ENCODE measurements at places on chromosomes 5 and 9. TPM values are rescaled to one million over a fixed set of nuclear protein-coding genes. Genes with fewer than 3 reads are reported as not detected.

Gene RASGEF1C
- total RNA-seq, result not detected

Gene YTHDC2
- total RNA-seq, result 26.0 TPM

Gene MVB12B
- total RNA-seq, result 0.49 TPM

Gene PTGER4
- 53.0 TPM for total RNA-seq

Gene GARIN3
- 0.19 TPM for total RNA-seq

Gene TXNDC8
- not detected for total RNA-seq

Gene ZNF346
- 32.1 TPM for total RNA-seq

Gene ANKRD55
- total RNA-seq, result 1.0 TPM

Gene TAF11L5
- total RNA-seq, result not detected

Gene PCDHB5
- total RNA-seq, result not detected

DNA sequence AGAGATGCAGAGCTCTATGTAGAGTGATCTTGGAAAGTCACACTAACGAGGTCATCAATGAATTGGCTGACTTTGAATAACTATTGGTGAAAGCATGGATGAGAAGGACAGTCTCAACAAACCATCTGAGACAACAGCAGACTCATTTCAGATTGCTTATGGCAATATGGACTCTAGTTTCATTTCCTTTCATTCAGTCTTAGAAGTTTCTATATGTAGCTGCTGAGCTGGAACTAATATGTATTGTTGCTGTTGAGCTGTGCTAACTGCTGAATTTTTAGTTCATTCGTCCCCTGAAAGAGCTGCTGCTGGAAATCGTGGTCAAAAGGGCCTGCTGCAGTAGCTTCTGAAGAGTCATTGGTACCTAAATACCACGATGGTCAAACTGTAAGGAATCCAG is 31.3 kb downstream of the TNFSF15 start:
- peaks cover 5% of the 10 kb centered on the region for H3K27me3 ChIP-seq
- no peak for DNase-seq
- H3K4me1 ChIP-seq, result peaks cover 30% of the 10 kb centered on the region
- H3K27ac ChIP-seq, result peak overlapping the region; percentile 2
- peak overlapping the region; percentile 9 for H3K4me3 ChIP-seq

DNA sequence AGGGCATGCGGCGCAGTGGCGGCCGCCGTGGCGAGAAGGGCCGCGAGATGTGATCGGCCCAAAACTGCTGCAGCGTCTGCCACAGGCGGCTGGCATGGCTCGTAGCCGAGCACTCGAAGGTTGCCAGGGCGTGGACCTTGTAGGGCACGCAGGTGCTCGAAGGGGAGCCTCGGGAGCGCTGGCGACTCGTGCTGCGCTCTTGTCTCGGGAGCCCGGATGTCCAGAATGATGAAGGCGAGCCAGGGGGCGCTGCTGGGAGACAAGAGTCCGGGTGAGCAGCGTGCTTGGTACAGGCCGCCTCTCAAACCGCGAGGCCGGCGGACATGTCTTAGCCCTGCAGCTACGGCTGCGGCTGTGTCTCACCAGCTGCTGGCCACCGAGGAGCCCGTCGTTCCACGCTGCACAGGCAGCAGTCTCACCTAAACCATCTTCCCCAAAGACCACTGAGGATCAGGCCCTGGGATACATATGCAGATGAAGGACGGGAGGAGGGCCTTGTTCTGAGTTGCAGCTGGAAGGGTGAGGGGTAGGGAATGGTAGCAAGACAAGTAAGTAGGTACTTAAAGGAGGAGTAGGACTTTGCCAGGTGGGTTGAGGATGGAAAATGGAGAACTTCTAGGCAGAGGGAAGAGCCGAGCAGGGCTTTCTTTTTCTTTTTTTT is 1.7 kb downstream of the CBY3 start:
- peak; percentile 91 for DNase-seq
- peak overlapping the region; percentile 99 for H3K27ac ChIP-seq
- peak overlapping the region; percentile 100 for H3K4me3 ChIP-seq
- H3K27me3 ChIP-seq, result no peaks in the 10 kb centered on the region
- H3K4me1 ChIP-seq, result peaks cover 31% of the 10 kb centered on the region

GRCh38 chr5:2000591-2000990 is 117.9 kb upstream of the IRX4 start:
- H3K27ac ChIP-seq, result no peak overlapping the region
- no peaks in the 10 kb centered on the region for H3K36me3 ChIP-seq
- no peaks in the 10 kb centered on the region for H3K27me3 ChIP-seq
- H3K4me1 ChIP-seq, result no peaks in the 10 kb centered on the region
- no peak for DNase-seq
- H3K4me3 ChIP-seq, result no peak overlapping the region

GRCh38 chr5:91885291-91886265 is 502.5 kb upstream of the ARRDC3 start:
- H3K4me1 ChIP-seq, result no peaks in the 10 kb centered on the region
- H3K4me3 ChIP-seq, result no peak overlapping the region
- no peak for DNase-seq
- no peak overlapping the region for H3K27ac ChIP-seq

DNA sequence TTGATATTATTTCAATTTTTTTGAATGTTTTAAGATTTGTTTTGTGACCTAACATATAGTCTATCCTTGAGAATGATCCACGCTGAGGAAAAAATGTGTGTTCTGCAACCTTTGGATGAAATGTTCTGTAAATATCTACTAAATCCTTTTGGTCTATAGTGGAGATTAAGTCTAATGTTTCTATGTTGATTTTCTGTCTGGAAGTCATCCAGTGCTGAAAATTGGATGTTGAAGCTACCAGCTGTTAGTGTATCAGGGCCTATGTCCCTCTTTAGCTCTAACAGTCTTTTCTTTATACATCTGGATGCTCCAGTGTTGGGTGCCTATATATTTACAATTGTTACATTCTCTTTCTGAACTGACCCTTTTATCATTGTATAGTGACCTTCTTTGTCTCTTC is 422.3 kb downstream of the TMEM232 start:
- H3K4me1 ChIP-seq, result no peaks in the 10 kb centered on the region
- H3K27me3 ChIP-seq, result no peaks in the 10 kb centered on the region
- DNase-seq, result no peak
- H3K27ac ChIP-seq, result no peak overlapping the region

DNA sequence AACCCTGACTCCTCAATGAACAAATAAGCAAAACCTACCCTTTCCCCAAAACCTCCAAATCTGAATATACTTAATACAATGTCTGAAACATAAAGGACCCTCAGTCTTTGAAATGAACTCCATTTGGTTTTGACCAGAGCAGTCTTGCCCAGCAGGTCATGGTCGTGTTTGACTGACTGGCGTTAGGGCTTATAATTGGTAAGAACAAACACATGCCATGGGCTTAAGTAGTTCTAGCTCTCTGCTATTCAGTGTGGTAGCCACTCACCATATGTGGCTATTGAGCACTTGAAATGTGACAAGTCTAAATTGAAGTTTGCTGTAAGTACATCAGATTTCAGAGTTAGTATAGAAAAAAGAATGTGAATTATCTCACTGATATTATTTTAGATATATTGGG is 42.1 kb downstream of the LRRTM2 start:
- peaks cover 2% of the 10 kb centered on the region for H3K27me3 ChIP-seq
- DNase-seq, result no peak
- peaks cover 12% of the 10 kb centered on the region for H3K4me1 ChIP-seq
- H3K36me3 ChIP-seq, result peaks cover 9% of the 10 kb centered on the region

GRCh38 chr9:81877047-81877446 is 51.2 kb upstream of the SPATA31D4 start:
- no peak overlapping the region for H3K4me3 ChIP-seq
- no peaks in the 10 kb centered on the region for H3K4me1 ChIP-seq
- H3K36me3 ChIP-seq, result no peaks in the 10 kb centered on the region
- DNase-seq, result no peak

GRCh38 chr5:14871214-14872069 is at the start of gene ANKH:
Gene ANKH (minus strand): TSS chr5:14871778. CDS start chr5:14871447, 331 bp downstream.
- peak within 1 kb of the TSS; percentile 91 for H3K27ac ChIP-seq
- DNase-seq, result peak; percentile 95
- H3K4me3 ChIP-seq, result peak within 1 kb of the TSS; percentile 88
- H3K4me1 ChIP-seq, result peaks cover 26% of the 10 kb centered on the region

GRCh38 chr9:26263478-26263877 is 585.2 kb upstream of the TUSC1 start:
- no peaks in the 10 kb centered on the region for H3K27me3 ChIP-seq
- no peak for DNase-seq
- no peaks in the 10 kb centered on the region for H3K36me3 ChIP-seq
- H3K27ac ChIP-seq, result no peak overlapping the region
- H3K4me1 ChIP-seq, result no peaks in the 10 kb centered on the region

DNA sequence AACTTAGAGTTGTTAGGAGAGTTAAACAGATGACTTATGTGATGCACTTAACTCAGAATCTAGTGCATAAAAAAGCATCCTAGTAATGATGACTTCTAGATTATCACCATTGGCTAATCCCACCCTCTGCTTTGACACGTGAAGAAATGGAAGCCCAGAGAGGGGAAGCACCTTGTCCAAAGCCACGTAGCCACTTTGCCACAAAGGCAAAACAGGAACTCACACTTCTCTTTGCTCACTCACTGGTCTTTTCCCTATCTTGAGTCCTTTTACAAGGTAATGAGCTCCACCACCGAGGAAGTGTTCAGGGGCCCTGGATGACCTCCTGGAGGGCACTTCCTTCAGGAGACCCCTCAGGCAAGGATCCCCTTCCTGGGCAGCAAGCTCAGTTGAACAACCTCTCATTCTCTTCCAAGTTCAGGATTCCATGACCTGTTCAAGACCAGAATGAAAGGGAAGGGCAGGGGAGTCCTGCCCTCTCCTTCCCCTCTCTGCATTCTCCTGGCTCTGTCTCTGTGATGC is 89.7 kb downstream of the HRH2 start:
- DNase-seq, result no peak
- no peak overlapping the region for H3K4me3 ChIP-seq
- peaks cover 16% of the 10 kb centered on the region for H3K27me3 ChIP-seq

GRCh38 chr5:83512061-83512745 is 40.7 kb downstream of the VCAN start:
- DNase-seq, result no peak
- peaks cover 4% of the 10 kb centered on the region for H3K27me3 ChIP-seq
- no peak overlapping the region for H3K4me3 ChIP-seq
- H3K27ac ChIP-seq, result no peak overlapping the region

DNA sequence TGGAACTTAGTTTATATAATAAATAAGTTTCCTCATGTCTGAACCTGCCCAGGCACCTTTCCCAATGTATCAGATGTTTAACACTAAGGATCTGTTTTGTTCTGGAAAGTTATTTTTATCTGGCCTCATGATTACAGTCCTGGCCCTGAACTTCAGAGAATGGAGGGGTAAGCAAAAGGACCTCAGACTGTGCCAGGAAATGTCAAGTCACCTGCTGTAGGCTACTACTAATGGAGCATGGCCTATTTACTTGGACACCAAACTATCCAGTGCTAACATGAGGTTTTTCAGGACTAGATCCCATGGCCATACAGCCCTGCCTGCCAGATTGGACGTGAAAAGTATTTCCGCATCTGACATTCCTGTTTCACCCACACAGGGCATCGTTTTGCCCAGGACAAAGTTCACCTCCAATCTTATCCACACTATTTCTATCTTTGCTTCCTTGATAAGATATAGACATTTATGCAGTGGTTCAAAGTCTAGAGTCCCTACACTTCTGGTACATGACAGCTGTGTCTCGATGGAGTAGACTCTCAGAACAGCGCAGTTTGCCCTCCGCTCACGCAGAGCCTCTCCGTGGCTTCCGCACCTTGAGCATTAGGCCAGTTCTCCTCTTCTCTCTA is at the start of gene BTNL8:
TSS of gene BTNL8 (plus strand) at position 539 of the 626 bp plus-strand sequence. CDS start 152 bp downstream, outside the sequence.
- DNase-seq, result no peak
- no peak within 1 kb of the TSS for H3K27ac ChIP-seq
- no peaks in the 10 kb centered on the region for H3K36me3 ChIP-seq

GRCh38 chr5:170479484-170479883 is 24.3 kb upstream of the KCNIP1 start:
- H3K27me3 ChIP-seq, result peaks cover 23% of the 10 kb centered on the region
- H3K4me1 ChIP-seq, result no peaks in the 10 kb centered on the region
- H3K27ac ChIP-seq, result no peak overlapping the region
- no peak for DNase-seq

DNA sequence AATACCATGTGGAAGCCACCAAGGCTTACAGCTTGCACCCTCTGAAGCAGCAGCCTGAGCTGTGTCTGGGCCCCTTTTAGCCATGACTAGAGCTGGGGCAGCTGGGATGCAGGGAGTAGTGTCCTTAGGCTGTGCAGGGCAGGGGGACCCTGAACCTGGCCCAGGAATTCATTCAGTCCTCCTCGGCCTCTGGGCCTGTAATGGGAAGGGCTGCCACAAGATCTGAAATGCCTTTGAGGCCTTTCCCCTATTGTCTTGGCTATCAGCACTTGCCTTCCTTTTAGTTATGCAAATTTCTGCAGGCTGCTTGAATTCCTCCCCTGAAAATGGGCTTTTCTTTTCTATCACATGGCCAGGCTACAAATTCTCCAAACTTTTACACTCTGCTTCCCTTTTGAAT is 9.0 kb downstream of the GPR150 start:
- H3K4me1 ChIP-seq, result peaks cover 14% of the 10 kb centered on the region
- H3K36me3 ChIP-seq, result peaks cover 5% of the 10 kb centered on the region
- no peak for DNase-seq
- H3K27me3 ChIP-seq, result peaks cover 2% of the 10 kb centered on the region

GRCh38 chr5:96293966-96294883 is 138.8 kb downstream of the PCSK1 start:
- no peaks in the 10 kb centered on the region for H3K4me1 ChIP-seq
- H3K27ac ChIP-seq, result no peak overlapping the region
- no peaks in the 10 kb centered on the region for H3K36me3 ChIP-seq
- DNase-seq, result no peak
- H3K27me3 ChIP-seq, result peaks cover 6% of the 10 kb centered on the region

DNA sequence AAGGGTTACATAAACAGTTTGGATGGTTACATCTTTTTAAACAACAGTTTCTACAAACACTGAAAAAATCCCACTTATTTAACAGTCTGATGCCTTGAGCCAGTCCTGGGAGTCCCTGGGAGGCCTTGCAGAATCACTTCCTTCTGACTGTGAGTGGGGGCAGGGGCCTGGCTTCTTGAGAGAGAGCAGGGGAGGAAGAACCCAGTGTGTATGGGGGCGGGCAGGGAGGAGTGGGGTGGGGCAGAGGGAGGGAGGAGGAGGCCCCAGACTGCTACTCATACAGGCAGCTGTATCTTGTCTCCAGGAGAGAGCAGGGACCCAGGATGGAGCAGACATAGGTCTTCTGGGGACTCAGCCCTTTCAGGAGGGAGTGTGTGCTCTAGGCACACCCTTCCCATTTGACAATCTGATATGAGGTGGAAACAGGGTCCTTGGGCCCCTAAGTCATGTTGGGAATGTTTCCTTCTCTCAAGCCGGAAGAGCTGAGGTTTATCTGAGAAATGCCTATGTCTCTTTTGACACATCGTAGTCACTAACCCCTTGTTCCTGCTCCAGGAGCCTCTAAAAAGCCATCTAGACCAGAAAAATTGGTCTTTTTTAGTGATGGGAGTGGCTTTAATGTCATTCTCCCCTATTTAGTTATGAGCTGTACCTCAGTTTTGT is 52.8 kb downstream of the IRF1 start:
- H3K4me3 ChIP-seq, result peak overlapping the region; percentile 61
- H3K36me3 ChIP-seq, result peaks cover 39% of the 10 kb centered on the region
- H3K27ac ChIP-seq, result peak overlapping the region; percentile 86

GRCh38 chr5:10679336-10679988 is 81.6 kb downstream of the DAP start:
- no peak overlapping the region for H3K27ac ChIP-seq
- no peak overlapping the region for H3K4me3 ChIP-seq
- H3K4me1 ChIP-seq, result no peaks in the 10 kb centered on the region
- peaks cover 22% of the 10 kb centered on the region for H3K36me3 ChIP-seq

GRCh38 chr5:126970517-126971017 is 59.8 kb downstream of the MARCHF3 start:
- no peaks in the 10 kb centered on the region for H3K27me3 ChIP-seq
- no peak for DNase-seq
- H3K27ac ChIP-seq, result no peak overlapping the region
- no peak overlapping the region for H3K4me3 ChIP-seq

Measured in activated CD4-positive, alpha-beta T cell treated with anti-CD3 and anti-CD28 coated beads, Interleukin-2, amount 10 ng/mL, durations not matched to agents 24 days and 14 days (primary cell).